ENCODE measurements at places on chromosomes 7 and 10.

DNA sequence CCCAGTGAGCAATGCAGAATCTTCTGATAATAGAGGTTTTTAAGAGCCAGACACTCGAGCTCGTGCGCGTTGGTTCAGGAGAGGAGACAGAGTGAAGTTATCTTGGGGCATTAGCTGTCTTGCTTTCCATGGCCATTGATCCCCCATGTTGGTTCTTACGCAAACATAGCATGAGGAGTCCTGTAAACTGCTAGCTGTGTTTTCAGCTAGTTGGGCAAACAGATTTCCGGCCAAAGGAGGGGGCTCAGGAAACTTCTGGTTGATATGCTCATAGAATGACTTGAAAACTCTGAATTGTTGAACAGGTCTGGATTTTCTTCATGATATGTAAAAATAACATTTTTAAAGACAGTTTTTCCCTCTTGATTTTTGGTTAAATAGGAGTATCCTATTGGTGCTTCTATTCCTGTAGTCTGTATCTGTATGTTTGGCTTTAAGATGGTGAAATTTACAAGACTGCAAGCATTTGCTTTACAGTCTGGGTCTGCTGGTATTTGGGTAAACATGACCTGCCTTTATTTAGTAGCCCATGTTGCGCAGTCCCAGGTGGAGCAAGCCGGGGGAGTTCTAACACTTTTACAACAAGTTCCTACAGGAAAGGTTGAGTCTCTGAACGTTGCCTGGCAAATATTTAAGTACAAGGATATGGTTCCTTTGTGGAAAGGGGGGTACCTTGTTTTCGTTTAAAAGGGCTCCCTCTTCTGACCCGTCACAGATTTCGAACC is 218.4 kb upstream of the KCND2 start:
- no peak for DNase-seq

DNA sequence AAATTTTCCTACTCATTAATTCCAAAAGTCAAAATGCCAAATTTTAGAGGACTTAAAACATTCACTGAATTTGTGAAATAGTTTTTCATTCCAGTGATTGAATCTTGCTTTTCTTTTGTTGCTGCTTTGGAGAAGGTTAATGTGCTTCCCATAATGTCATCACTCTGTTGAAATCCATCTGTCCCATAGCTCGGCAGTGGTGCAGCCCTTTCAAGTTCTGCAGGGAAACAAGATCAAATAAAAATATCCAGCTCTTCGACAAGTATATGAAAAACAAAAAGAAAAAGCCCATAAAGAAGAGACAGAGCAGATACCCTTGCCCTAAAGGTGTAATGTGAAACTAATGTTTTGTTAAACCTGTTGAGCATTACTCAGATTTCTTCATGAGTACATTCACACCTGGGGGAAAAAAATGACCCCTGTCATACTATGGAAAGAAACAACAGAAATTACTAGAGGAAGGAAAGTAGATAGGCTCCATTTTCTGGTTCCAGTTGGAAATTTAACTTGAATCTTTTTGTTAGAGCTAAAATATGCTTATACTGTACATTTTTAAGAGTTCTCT is 35.1 kb downstream of the AGR3 start:
- DNase-seq: no peak

GRCh38 chr7:11343818-11344413 is 370.2 kb downstream of the PHF14 start:
- peak; percentile 41 for DNase-seq

GRCh38 chr10:68212721-68213352 is 19.1 kb downstream of the ATOH7 start:
- no peak for DNase-seq

- DNase-seq: peak; percentile 34
Measured at GRCh38 chr7:121126801-121127534, 138.5 kb downstream of the CPED1 start.
